ENCODE measurements at places on chromosomes 16 and 17. TPM values are rescaled to one million over a fixed set of nuclear protein-coding genes. Genes with fewer than 3 reads are reported as not detected.

GRCh38 chr17:62562656-62563055 lies 64.8 kb upstream of the MRC2 start:
- H3K27me3 ChIP-seq, result no peaks in the 10 kb centered on the region
- H3K36me3 ChIP-seq, result peaks cover 19% of the 10 kb centered on the region
- no peak overlapping the region for H3K27ac ChIP-seq
- H3K4me1 ChIP-seq, result peaks cover 23% of the 10 kb centered on the region
- no peak overlapping the region for H3K4me3 ChIP-seq

DNA sequence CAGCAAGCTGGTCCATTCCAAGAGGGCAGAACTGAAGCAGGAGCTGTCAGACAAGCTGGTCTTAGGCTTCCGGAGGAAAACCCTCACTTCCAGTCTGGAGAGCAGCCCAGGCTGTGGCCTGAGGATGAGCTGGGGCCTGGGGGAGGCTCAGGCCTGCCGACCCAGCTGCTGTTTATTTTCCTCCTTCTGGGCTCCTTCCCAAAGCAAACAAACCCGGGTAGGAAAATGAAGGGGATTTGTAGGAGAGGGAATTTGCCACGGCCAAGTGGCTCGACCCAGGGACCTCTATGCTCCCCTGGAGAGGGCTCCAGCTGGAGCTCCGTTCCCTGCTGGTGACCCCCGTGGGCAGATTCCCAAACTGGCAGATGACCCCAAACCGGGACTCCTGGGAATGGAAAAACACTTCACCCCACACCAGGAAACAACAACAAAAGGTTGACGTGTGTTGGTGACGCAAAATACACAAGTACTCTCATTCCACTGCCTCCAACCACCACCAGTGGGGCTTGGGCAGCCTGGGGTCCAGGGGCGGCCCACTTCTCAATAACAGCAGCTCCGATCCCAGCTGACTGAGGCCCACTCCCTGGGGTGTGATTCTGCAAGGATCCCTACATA lies 8.8 kb downstream of the JUP start:
- DNase-seq, result no peak
- no peaks in the 10 kb centered on the region for H3K36me3 ChIP-seq
- H3K4me1 ChIP-seq, result no peaks in the 10 kb centered on the region
- no peak overlapping the region for H3K27ac ChIP-seq

GRCh38 chr17:42642336-42642735 lies 16.7 kb upstream of the TUBG2 start:
- no peak overlapping the region for H3K27ac ChIP-seq
- DNase-seq, result no peak
- no peak overlapping the region for H3K4me3 ChIP-seq
- H3K27me3 ChIP-seq, result peaks cover 16% of the 10 kb centered on the region
- H3K4me1 ChIP-seq, result no peaks in the 10 kb centered on the region

DNA sequence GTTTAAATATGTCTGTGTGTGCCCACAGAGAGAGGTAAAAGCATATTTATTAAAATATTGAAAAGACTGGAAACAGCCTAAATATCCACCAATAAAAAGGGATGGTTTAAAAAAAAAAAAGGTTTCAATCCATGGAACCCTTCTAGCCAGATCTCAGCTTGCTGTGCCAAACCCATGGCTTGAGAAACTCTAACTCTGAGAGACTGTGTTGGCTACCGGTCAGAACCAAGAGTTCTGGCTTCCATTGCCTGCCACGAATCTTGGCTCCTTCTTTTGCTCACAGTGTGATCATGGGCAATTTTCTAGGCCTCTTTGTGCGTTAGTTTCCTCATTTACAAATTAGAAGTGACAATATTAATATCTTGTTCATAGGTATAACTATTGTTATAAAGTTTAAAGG lies 201.3 kb upstream of the IRX3 start:
- DNase-seq, result no peak
- no peak overlapping the region for H3K4me3 ChIP-seq
- no peak overlapping the region for H3K27ac ChIP-seq
- H3K27me3 ChIP-seq, result no peaks in the 10 kb centered on the region
- H3K36me3 ChIP-seq, result no peaks in the 10 kb centered on the region

- DNase-seq, result no peak
- no peaks in the 10 kb centered on the region for H3K27me3 ChIP-seq
- H3K4me3 ChIP-seq, result no peak overlapping the region
Observed at GRCh38 chr17:39080421-39081078, 70.9 kb downstream of the PLXDC1 start.

- DNase-seq, result no peak
Observed at GRCh38 chr16:27436065-27436464, 34.1 kb downstream of the IL21R start.

UTS2R gene
- total RNA-seq, result 0.46 TPM

RASL10B gene
- total RNA-seq, result 0.32 TPM

GPRC5C gene
- 2.3 TPM for total RNA-seq

PNMT gene
- total RNA-seq, result 0.67 TPM

Data from activated T-cell treated with anti-CD3 and anti-CD28 coated beads, Interleukin-2, amount 50 U/mL, for 72 hours (primary cell).